ENCODE measurements at places on chromosomes 12 and 14. TPM values are rescaled to one million over a fixed set of nuclear protein-coding genes. Genes with fewer than 3 reads are reported as not detected.

The SERPINA10 gene
- total RNA-seq, result not detected

The RNASE2 gene
- 3.7 TPM for total RNA-seq

The TMPRSS12 gene
- total RNA-seq, result not detected

The ZNF385A gene
- total RNA-seq, result 12.0 TPM

The TEX22 gene
- 6.0 TPM for total RNA-seq

The DTX1 gene
- 10.1 TPM for total RNA-seq

The TMEM233 gene
- 0.53 TPM for total RNA-seq

The MYH7 gene
- 0.18 TPM for total RNA-seq

The POLE2 gene
- 2.0 TPM for total RNA-seq

The KRT78 gene
- not detected for total RNA-seq

The FAM181A gene
- not detected for total RNA-seq

The CPNE6 gene
- not detected for total RNA-seq

The JPH4 gene
- total RNA-seq, result 0.85 TPM

The OR6C2 gene
- not detected for total RNA-seq

The SSTR1 gene
- total RNA-seq, result 4.1 TPM

The TRHDE gene
- total RNA-seq, result 4.1 TPM

The KLRF1 gene
- total RNA-seq, result 1.8 TPM

The KLRD1 gene
- 4.8 TPM for total RNA-seq

The RNASE9 gene
- total RNA-seq, result not detected

The PTPRR gene
- 0.31 TPM for total RNA-seq

The TSPAN8 gene
- 76.1 TPM for total RNA-seq

The OR4K15 gene
- total RNA-seq, result not detected

The ALX1 gene
- 0.22 TPM for total RNA-seq

The DUSP6 gene
- 93.3 TPM for total RNA-seq

The NOXRED1 gene
- total RNA-seq, result 1.0 TPM

The PZP gene
- total RNA-seq, result 0.80 TPM

The CARMIL3 gene
- 0.58 TPM for total RNA-seq

The CLEC1B gene
- total RNA-seq, result not detected

The CPM gene
- total RNA-seq, result 32.5 TPM

The EIF2S3B gene
- 0.62 TPM for total RNA-seq

The DNAJC22 gene
- total RNA-seq, result not detected

The NXPH4 gene
- 0.27 TPM for total RNA-seq

The GSC gene
- total RNA-seq, result 4.5 TPM

The CCDC196 gene
- not detected for total RNA-seq

The FGF23 gene
- not detected for total RNA-seq

The CLEC4C gene
- not detected for total RNA-seq

The PRIMA1 gene
- total RNA-seq, result 73.3 TPM

The EPYC gene
- not detected for total RNA-seq

The KRT82 gene
- not detected for total RNA-seq

The TBX3 gene
- total RNA-seq, result 26.3 TPM

The KRT86 gene
- total RNA-seq, result 0.45 TPM

The MGP gene
- total RNA-seq, result 1,381 TPM

The FOS gene
- 209 TPM for total RNA-seq

The COCH gene
- total RNA-seq, result 5.3 TPM

The PLBD1 gene
- 17.1 TPM for total RNA-seq

The MORN3 gene
- total RNA-seq, result 0.49 TPM

The MSRB3 gene
- 64.2 TPM for total RNA-seq
